ENCODE measurements at places on chromosomes 1 and 21.

- no peak for DNase-seq
Observed at GRCh38 chr21:27036736-27037301, 69.9 kb upstream of the ADAMTS5 start.

- DNase-seq = no peak
Observed at GRCh38 chr1:2801046-2801445, 447 bp downstream of the TTC34 start.

GRCh38 chr1:208298593-208299269, 54.5 kb upstream of the PLXNA2 start:
- no peak for DNase-seq

GRCh38 chr21:34886240-34887104, 162.6 kb downstream of the RUNX1 start:
- DNase-seq = no peak

DNA sequence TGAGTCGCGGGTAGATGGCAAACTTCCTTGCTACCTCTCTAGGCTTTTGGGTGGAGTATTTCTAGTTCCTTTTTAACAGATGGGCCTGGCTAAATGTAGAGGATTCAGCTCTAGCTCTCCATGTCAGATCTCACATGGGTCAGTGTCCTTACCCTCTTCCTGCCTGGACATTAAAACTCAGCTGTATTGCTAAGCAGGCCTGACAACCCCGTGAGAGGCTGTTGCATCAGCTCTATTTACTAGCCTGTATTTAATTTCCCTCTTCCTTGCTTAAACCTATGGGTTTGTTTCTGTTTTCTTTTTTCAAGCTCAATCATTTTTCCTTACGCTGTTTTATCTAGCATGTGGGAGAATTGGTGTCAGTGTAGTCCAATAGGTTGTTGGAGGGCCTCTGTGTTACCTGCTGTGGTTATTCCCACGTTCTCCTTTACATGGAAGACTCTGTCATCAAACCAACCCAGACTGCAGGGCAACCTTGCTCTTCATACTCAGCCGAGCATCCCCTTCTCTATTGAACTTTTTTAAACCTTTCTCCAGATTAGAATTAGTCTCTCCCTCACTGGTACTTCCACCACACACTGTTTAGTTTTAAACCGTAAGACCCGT, 79.5 kb upstream of the BACH1 start:
- DNase-seq = no peak

GRCh38 chr1:32971156-32971555, 6.5 kb upstream of the RNF19B start:
- DNase-seq = no peak

GRCh38 chr1:116764466-116764898, 10.3 kb downstream of the CD2 start:
- no peak for DNase-seq
